ENCODE measurements at places on chromosomes 11 and 22.

DNA sequence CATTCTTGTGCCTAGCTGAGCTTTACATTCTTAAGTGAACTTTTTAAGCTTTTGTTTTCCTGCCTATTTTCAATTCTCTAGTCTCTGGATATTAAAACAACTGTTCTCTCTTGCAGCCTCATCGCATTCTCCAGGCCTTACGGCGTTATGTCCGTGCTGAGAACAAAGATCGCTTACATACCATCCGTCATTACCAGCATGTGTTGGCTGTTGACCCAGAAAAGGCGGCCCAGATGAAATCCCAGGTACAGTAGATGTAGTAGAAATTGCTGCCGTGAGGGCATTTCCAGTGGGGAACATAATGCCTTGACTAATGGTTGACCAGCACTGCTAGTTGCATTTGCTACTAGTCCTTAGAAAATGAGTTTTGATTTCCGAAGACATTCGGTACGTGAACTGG lies 29.7 kb upstream of the ST14 start:
- no peak for DNase-seq

- DNase-seq = no peak
Measured at GRCh38 chr11:72859126-72859525, 44.9 kb downstream of the ATG16L2 start.

- no peak for DNase-seq
Measured at GRCh38 chr22:45552580-45553350, 50.1 kb downstream of the FBLN1 start.

DNA sequence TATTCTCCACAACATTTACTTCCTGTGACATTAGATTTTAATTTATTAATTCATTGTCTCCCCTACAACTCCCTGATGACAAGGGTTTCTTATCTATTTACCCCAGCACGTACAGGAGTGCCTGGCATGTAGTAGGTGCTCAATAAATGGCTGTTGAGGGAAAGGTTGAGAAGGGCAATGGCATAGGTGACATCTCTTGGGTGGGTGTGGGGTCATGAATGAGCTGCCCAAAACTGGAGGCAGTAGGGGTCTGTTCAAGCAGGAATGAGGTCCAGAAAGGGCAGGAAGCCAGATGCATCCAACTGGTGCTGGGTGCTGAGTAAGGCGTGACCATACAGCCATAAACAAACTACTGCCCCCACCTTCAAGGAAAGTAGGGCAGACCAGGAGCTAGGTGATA lies 2.8 kb downstream of the VWCE start:
- DNase-seq = peak; percentile 57

DNA sequence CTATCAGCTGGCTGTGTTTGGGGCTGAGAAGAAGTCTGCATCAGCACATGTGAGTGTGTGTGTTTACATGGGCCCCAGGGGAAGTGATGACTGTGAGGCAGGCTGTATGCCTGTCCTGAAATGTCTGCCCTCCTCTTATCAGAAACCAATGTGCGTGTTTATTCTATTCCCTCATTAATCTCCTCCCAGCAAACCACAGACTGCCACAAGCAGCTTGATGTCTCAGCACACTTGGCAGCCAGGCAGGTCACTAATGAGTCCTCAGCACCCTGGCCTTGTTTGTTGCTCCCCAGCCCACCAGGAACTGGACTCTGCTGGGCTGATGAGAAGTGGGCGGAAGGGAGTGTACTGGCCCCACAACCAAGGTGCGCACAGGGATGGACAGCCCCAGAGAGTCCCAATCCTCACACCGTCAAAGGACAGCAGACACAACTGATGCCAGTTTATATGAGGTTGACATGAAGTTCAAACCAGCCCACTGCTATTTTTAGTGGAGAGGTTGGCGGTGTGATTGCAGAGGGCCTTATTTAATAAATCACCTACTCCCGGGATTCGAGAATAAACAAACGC lies 225.8 kb downstream of the ETS1 start:
- no peak for DNase-seq

DNA sequence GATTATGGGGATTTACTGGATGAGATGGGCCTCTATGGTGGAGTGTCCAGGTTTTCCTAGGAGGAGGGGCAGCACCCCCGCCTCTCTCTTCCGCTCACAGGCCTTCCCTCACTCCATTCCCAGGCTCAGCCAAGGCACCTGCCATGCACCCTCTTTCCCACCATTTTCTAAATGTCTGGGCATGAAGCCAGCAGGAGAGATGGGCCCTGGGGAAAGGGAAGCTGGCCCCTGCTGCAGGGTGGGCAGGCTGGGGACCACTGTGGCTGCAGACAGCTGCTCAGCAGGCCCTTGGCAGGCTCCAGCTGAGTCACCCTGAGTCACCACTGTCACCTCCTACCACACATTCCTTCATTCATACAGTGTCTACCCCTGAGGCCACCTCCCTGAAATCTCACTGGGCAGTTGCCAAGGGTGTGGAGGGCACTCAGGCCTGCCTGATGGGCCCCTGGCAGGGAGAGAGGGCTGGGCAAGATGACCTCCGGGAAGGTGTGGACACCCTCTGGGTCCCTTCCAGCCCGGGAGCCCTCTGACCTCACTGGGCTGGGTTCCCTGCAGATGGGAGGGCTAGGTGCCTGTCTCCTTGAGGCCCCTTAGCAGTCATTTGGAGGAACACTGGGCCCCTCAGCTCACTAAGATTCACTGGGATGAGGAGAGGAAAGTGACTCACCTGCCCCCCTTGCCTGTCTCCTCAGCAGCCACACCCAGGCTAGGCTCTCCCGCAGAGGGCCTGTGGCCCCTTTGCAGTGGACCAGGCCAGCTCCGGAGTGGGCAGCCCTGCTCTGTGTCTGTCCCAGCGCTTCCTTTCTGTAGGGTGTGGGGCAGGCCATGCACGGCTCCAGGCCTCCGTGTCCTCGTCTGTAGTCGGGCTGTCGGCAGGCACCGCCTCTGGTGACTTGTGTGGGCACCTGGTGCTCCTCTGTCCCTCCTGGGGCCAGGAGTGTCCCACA lies 7.8 kb downstream of the MYEOV start:
- no peak for DNase-seq

- no peak for DNase-seq
Measured at GRCh38 chr22:24706732-24707469, 67.6 kb downstream of the PIWIL3 start.

DNA sequence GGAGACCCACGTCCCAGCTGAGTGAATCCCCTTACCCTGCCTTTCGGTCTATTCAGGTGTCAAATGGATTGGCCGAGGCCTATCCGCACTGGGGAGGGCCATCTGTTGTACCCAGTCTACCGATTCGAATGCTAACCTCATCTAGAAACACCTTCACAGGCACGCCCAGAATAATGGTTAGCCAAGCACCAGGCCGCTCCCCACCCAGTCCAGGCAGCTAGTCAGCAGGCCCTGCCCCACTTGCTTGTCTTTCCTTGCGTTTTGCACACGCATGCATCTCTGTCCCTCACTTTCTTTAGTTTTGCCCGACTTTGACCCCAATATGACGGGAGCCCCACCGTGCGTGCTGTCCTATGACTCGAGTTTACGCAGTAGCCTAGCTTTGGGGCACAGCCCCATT lies 31.7 kb downstream of the PARVB start:
- DNase-seq = peak; percentile 70

- no peak for DNase-seq
Measured at GRCh38 chr11:132457445-132457844, 1074.9 kb downstream of the OPCML start.

DNA sequence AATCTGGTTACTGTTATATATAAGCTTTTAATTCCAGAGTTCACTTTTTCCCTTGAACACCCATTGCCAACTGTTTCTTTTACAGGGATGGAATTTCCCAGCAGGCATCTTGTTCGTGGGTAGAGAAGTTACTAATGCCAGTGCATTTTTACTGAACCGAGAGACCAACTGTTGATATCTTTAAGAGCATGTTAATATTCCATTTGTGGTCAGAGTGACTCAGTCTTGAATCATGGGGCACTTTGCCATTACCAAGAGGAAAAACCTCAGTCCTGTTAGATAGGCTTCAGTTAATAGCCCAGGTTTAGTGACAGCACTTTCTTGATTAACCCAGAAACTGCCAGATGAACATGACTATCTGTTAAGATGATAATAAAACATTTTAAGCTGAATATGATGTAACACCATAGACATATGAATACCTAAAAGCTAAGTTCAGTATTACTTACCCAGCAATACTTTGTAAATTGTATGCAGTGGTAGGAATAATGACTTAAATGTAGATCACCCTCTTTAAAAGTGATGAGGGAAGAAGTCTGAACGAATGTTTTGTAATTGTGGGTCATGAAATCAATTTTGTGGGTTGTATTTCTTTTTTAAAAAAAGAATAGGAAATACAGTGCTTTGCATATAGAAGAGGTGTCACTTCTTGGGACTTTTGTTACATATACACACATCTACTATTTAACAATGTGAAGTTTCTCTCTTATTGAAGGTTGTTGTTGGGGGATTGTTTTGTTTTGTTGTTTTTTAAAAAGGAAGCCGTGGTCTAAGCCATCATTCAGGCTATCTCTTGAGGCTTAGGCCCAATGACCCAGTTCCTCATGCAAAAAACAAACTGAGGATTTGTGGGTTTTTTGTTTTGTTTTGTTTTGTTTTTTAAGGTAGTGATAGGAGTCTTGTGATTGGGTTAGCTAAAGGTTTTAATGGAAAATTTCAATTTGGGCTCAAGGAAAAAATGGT lies 79.2 kb upstream of the GRIK4 start:
- peak; percentile 61 for DNase-seq

DNA sequence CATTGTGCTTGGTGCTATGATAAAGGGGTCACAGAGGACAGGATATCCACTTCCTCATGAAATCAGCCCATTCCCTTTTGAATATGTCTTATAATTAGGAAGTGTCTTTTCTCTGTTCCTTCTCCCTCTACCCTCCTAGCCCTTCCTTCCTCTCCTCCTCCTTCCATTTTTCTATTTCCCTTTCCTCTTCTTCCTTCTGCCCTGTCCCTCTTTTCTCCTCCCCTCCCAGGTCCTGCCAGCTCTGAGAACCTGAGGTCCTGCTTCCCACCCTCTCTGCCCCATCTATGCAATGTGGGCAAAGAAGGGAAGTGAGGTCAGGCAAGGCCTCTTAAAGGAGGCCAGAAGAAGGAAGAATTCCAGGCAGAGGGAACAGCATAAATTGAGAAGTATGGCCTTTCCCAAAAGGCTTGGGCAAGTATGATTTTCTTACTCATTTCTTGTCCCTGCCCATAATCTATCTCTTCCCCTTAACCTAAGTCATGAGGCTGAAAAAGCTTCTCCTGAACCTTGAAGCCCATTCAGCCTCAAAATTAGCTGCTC lies 7.7 kb upstream of the UBASH3B start:
- DNase-seq = no peak

DNA sequence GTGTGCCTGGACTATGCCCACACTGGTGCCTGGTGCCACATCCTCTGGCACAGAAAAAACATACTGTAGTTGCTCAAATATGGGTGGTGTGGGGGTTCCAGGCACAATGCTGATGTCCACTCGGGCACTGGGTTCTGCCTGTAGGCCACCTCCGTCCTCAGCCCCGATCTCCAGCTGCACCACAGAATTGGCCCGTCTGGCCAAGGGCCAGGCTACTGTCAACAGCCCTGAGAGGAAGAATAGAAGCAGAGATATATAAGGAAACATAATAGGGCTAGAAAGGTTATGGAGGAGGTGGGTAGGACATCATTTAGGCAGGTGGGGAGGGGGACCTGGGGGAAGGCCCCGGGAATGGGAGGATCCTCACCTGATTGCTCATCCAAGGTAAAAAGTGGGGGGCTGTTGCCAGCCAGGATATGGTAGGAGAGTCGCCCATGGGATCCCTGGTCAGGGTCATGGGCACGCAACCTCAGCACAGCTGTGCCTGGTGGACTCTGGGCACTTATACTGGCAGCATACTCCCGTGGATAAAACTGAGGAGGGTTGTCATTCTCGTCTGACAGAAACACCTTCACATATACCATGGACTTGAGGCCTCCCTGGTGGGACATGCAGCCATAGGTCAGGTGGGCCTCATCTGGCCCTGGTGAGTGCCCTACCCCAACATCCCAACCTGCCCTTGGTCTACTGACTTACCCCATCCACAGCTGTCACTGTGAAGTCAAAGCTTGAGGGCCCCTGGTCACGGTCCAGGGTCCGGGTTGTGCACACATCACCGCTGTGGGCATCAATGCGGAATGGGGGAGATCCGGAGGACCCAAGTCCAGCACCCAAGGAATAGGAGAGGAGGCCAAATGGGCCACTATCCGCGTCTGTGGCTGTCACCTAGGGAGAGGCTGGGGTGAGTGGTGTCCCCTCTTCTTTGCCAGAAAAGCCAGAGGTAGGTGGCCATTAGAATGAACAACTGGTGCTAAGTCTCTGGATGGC lies 14.5 kb upstream of the TPP1 start:
- no peak for DNase-seq

DNA sequence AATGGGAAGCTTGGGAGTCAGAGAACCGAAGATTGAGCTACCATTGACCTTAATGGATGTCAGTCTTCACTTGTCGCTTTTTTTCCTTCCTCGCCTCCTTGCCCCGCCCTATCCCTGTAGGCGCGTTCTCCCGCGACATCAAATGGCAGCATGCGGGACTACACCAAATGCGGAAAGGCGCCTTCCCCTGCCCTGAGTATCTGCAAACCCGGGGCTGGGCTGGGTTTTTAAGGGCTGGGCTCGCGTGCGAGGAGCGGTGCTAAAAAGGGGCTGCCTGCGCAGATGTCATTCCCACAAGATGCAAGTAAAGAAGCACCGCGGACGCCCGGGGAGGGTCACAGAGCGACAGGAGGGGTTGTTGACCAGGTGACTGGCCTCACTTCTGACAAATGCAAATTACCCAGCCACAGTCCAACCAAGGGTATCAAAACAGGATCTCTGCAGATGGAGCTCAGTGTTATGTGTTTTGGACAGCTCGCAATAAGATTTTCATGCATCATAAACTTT lies 4.7 kb upstream of the FAM111B start:
- no peak for DNase-seq

- no peak for DNase-seq
Measured at GRCh38 chr11:117269856-117270255, 21.3 kb upstream of the BACE1-AS start.

- no peak for DNase-seq
Measured at GRCh38 chr11:7593481-7593880, 79.7 kb downstream of the PPFIBP2 start.

- no peak for DNase-seq
Measured at GRCh38 chr11:33268945-33269540, 11.9 kb downstream of the HIPK3 start.

GRCh38 chr11:103807806-103808205 lies 228.6 kb upstream of the DDI1 start:
- DNase-seq = no peak

GRCh38 chr11:92931746-92932422 lies 37.6 kb upstream of the MTNR1B start:
- no peak for DNase-seq

DNA sequence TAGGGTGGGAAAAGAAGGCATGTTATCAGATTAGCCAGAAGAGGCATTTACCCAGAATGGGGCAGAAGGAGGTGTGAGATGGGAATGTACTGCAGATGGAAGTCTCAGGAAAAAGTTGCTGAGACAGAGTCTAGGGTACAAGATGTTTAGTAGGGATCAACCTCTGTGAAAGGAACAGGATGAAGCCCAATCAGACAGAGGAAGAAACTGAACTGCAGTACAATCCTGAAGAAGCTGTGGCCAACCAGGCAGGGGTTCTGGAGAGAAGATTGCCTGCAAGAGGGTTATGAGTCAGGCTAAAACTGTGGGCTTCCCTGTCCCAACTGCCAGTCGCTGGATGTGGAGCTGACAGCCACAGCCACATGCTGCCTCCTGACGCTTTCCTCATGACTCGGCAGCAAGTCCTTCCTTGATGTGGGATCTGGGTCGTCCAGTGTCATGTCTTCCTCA lies 64.0 kb downstream of the CWC15 start:
- DNase-seq = no peak

GRCh38 chr11:124896071-124896750 lies 1.5 kb downstream of the ROBO4 start:
- no peak for DNase-seq

GRCh38 chr11:78406568-78407196 lies 10.9 kb downstream of the GAB2 start:
- no peak for DNase-seq
